Thyroid gland (tissue), 4 donors: ENCODE measurements at places on chromosomes 7 and 10.

DNA sequence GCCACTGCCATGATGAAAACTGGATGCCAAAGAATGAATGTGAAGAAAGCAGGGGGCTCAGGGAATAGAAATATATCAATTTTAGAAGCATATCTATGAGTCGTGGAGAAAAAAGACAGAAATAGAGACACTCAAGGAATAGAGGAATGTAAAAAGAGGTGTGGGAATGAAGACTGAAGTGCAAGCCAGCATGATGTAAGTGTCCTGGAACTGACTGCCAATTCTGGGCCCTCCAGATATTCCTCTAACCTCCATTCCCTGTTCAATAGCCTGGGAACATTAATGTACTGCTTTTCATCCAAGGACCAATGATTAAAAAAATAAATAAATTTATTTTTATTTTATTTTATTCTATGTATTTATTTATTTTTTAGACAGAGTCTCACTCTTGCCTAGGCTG is 40.6 kb downstream of the NEBL start:
- DNase-seq: no peak

DNA sequence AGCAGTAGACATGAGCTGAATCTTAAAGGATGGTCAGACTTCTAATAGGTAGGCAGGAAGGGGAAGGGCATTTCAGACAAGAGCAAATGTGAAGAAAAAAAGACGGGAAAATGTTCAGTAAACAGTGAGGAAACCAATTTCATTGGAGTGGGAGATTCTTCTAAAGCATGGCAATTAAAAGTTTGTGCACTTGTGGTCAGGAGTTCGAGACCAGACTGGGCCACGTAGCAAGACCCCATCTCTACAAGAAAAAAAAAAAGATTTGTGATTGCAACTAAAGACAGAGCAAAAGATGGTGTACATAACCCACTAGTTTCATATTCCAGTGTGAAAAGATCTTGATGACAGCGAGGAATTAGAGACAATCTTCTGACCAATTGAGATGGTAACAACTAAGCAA is 41.7 kb downstream of the CCDC71L start:
- DNase-seq: no peak

DNA sequence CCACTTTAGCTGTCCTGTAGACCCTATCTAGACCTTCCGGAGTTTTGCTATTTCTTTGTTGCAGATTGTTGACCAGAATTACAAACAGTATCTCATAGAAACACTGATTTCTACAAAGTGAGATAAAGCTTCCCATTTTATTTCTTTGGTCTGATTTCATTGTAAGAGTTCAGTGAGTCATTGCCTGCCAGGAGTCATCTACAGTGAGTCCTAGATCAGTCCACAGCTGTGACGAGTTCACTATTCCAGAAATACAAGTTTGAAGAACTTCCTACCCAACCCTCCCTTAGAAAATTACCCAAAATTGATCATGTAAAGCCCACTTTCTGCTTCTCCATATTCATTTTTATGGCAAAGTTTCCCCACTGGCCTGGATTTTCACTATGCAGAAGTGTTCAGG is 905.5 kb downstream of the CNTNAP2 start:
- DNase-seq: no peak

GRCh38 chr10:86749854-86750253 is 6.6 kb upstream of the BMPR1A start:
- DNase-seq: no peak

- no peak for DNase-seq
Measured at GRCh38 chr7:64516451-64516850, 46.4 kb downstream of the ZNF680 start.

GRCh38 chr10:4361581-4361980 is 464.4 kb upstream of the AKR1E2 start:
- no peak for DNase-seq

DNA sequence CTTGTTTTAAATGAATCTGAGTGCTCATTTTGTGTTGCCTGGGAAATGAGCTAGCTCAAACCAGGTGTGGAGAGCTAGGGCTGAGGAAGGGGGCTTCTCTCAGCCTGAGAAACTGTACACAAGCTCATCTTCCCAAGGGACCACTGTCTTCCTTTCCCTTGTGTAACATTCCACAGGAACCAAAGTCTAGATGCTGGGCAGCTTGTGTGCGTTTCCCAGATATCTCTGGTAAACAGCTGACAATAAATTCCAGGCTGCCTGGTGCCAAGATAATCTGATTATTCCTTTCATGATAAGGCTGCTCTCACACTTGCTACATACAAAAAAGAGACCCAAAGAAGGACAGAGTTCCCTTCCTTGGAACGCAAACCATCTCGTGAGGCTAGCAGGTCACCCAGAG is 33.1 kb upstream of the MKLN1 start:
- DNase-seq: no peak

- no peak for DNase-seq
Measured at GRCh38 chr7:41222746-41223145, 480.1 kb downstream of the INHBA start.

GRCh38 chr7:43123457-43123856 is 11.0 kb downstream of the HECW1 start:
- DNase-seq: no peak

GRCh38 chr7:40393660-40394059 is 258.9 kb downstream of the SUGCT start:
- no peak for DNase-seq

- peak; percentile 73 for DNase-seq
Measured at GRCh38 chr7:55043691-55044370, 25.0 kb downstream of the EGFR start.

- no peak for DNase-seq
Measured at GRCh38 chr10:106707657-106708056, 456.8 kb downstream of the SORCS1 start.

- no peak for DNase-seq
Measured at GRCh38 chr7:2689951-2690705, 2.1 kb downstream of the AMZ1 start.

DNA sequence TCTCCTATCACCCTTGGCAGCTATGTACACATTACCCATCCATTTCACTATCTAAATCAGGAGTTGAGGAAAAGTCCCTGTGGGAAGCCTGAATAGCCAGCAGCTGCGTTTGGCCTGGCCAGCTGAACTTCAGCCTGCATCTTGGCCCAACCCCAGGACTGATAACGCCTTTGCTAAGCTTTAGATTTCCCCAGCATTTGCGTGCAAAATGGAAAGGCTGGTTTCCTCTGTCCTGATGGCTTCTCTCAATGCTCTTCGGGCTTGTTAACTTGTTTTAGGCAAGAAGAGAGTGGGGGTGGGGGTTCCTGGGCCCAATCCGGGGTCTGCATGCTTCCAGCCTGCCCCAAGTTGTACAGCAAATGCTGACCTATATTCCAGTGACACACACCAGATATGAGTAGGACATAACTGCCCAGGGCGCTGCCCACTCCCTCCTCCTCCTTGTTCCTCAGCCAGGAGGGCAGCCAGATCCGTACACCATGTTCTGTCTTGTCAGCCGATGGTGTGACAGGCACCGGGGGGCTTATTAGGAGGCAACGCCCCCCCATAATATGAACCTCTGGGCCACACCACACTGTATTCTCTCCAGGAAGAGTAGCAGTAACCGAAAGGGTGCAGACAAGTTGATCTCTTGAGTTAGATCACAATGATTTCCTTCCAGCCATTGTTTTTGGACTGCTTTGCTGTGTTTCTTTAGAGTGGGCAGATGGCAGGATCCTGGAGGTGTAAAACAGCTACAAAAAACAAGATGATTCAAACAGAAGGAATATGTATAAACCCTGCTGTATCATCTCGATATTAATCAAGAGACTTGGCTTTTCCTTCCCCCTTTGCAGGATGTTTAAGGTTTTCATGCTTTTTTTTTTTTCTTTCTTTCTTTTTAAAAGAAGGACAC is 339.0 kb downstream of the RNLS start:
- DNase-seq: peak; percentile 32

DNA sequence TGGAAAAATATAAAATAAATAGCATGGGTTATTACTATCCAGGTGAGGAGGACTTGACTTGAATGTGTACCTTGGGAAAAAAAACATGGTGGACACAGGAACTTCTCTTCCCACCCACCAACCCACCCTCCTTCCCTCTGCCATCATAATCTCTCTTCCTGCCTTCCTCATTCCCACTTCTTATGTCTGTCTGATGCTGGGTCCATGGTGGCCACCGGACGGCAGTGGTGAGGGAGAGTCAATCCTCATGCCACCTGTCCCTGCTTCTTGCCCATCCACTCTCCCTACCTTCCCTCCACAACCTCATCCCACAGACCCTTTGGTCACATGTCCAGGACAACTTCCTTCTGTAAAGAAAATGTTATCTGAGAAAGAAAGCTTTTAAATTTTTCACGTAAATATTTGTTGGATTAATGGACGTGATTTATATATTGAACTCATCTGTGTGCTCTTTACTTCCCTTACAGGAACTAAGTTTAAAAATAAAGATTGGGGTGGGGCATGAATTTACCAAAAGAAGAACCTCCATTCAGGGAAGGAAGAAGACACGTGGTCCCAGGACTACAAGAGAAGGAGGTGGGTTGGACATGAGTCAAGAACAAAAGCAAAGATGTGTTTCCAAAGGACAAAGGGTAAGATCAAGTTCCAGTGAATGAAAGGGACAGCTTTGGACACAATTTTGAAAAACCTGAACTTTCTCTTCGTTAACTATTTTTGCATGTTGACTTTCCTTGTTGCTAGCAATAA is 104.5 kb downstream of the PIP4K2A start:
- no peak for DNase-seq

DNA sequence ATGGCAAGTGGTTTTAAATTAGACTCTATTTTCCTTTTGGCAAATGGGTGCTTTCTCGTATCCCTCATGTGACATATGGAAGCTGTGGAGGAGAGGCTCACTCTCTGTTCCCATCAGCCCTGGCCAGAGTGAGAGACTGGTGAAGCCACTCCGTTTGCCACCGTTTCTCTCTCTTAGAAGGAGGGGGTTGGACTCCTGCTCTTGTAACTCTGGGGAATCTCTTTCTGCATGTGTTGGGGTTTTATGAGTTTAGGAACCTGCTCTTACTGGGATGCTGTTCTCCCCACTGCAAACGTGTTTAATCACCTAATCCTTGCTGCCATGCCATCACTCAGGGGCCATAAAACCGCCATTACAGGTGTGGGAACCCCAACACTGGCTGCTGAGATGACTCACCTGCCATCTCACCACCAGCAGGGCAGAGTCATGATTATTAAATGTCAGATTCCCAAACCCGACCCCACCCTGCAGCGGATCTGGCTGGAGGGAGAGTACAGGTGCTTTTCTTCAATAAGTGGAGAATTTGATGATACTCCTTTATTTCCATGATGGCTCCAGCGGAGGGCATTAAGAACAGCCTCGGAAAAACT is 103.2 kb downstream of the ADCY1 start:
- DNase-seq: no peak

DNA sequence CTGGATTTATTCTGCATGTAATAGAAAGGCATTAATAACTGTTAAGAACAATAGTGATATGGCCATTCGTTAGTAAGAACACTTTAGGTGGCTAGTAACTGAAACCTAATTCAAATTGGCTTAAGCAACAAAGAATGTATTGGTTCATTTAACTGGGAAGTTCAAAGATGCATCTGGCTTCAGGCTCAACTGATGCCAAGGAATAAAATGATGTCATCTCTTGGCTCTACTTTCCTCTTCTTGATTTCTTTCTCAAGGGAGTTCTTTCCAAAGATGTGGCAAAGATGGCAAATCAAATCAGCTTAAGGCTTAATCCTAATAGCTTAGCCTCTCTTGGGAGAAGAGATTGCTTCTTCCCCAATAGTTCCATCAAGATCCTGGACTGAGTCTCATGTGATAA is 51.6 kb downstream of the PIK3CG start:
- no peak for DNase-seq

DNA sequence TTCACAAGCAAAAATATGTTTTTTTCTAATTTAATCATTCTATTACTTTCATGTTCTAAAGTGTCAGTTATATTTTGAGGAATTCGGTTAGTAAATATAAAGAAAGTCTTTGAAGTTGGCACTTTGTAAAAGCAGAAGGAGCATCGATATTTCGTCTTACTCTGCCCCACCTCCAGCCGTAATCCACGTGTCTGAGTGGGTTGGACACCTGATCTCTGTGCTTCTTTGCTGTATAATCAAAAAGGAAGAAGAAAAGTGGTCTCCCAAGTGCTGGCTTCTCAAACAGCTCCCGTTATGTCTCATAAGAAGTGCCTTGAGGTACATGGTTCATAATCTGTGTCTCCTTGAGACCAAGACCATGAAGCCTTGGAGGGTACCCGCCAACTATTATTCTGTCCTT is 19.8 kb downstream of the PRKAR2B start:
- DNase-seq: no peak

- DNase-seq: peak; percentile 66
Measured at GRCh38 chr10:77641788-77642397, 4.3 kb upstream of the KCNMA1 start.

- no peak for DNase-seq
Measured at GRCh38 chr10:48557511-48558123, 47.3 kb downstream of the ARHGAP22 start.

GRCh38 chr7:130417213-130417612 is 23.6 kb downstream of the CEP41 start:
- no peak for DNase-seq

- no peak for DNase-seq
Measured at GRCh38 chr10:113788604-113789083, 37.2 kb downstream of the PLEKHS1 start.

GRCh38 chr7:139034855-139035585 is 822 bp downstream of the ZC3HAV1L start:
- DNase-seq: no peak

GRCh38 chr7:112781110-112781509 is 9.1 kb downstream of the TMEM168 start:
- DNase-seq: no peak

GRCh38 chr7:96052860-96053470 is 268.9 kb downstream of the SLC25A13 start:
- DNase-seq: no peak

DNA sequence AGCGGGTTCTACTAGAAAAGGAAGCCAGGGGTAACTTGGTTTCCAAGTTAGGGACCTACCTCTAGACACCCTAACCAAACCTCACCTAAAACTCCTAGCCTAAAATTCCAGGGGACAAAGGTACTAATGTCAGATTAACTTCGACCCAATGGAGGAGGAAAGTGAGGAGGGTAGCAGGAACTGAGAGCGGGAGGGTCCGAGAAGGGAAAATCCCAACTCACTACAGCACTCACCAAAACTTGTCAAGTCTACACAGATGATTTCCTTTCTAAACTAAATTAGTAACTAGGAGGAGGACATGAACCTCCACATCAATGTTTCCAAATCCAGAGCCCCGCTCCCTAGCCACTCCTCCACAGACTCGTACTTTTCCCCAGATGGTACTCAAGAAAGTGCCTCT is 22.6 kb downstream of the CHCHD3 start:
- no peak for DNase-seq

DNA sequence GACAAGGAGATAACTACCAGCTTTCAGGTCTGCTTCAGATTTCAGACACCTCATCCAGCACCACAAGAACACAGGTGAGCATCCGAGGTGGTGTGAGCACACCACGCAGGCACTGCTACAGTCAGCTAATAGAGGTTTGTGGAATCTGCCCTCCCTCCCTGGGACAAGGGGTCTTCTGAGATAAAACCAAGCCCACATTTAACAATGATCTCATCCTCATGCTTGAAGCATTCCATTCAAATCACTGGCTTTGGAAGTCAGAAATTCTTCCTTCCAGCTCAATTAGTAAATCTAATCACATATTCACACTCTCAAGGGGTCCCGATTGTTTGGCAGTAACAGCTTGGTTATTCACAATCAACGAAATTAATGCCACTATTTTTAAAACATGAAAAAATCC is 331.4 kb downstream of the ELMO1 start:
- DNase-seq: no peak
